ENCODE measurements at places on chromosomes 16 and 17.

DNA sequence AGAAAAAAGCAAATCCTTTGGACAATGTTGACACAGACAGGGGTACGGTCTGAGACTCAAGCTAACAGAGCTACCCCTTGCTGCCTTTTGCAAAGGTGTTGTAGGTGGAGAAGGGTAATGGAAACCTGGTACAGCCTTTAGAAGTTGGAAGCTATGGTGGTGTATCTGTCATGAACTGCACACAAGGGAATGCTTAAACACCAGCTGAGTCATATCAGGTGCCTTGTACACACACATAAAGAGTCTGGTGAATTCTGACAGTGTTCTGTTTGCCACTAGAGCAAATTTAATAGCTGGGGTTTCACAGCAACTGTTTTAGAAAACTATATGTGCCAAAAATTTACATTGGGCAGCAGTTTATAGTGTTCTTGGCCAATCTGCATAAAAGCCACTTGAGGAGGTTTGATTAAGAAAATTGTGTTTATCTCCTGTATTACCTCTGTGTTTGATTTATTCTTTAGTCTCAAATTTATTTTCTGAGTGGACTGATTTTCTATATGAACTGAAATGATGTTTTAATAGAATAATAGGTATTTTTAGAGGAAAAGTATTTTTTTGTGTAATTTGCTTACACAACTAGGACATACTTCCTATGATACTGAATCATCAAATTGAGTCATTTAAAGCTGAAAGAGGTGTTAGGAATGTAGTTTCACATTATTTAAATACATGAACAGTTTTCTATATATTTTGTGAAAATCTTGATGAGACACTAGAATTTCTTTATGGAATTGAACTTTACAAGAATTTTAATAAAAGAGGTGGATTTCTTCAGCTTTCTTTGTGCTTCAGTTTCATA lies 136.9 kb downstream of the MAP2K6 start:
- no peak for DNase-seq

GRCh38 chr16:50460538-50461399 lies 87.4 kb upstream of the NKD1 start:
- no peak for DNase-seq

- no peak for DNase-seq
Measured at GRCh38 chr17:50053654-50053960, 2.3 kb upstream of the ITGA3 start.

- no peak for DNase-seq
Measured at GRCh38 chr17:49381033-49381432, 19.0 kb upstream of the ZNF652 start.

GRCh38 chr17:79681628-79682261 lies 49.0 kb upstream of the ENPP7 start:
- DNase-seq, result no peak

DNA sequence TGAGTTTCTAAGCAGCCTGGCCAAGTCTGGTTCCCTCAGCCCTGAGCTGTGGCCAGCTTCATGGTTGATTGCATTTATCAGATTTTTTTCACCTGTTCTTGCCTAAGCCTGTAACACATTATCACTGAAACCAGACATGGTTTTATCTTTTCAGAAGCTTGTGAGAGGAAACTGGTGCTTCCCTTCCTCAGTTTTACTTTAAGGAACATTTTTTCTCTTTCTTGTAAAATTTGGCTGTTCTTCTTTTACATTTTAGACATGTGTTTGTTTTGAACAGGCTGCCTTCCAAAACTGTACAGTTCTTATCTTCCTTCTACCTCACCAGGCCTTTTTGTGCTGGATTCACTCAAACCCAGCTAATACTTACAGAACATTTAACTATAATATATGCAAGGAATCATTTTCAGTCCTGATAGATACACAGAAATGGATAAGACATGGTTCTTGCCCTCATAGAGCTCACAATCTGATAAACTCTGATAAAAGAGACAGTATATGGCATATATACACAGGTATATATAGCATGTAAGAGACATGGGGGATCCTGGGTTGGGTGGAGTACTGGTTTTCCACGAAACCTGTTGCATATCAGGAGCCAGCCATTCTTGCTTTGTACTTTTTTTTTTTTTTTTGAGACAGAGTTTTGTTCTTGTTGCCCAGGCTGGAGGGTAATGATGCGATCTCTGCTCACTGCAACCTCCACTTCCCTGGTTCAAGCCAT lies 44.5 kb downstream of the ZNRF1 start:
- no peak for DNase-seq

Data from activated naive CD4-positive, alpha-beta T cell treated with Interleukin-2 at 50 U/mL for 16 hours (primary cell).